Activated CD8-positive, alpha-beta memory T cell treated with anti-CD3 and anti-CD28 coated beads for 4 hours (primary cell): ENCODE measurements at places on chromosomes 12 and 14.

DNA sequence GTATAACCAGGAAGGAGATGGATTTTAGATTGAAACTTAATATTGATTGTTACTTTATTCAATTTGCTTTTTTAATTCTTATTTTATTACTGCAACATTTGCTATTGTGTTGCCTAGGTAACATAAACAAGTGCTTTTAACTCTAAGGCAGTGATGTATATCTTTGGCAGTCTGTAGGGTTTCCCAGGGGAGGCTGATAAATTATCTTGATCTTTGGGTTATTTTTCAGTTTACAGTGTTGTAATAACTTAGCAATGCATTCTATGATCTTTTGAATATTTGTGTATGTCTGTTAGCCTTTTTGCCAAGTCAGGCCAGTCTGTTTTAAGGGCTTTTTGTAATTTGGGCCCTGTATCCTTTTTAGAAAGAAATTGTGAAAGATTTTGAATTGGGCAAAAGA is 7.8 kb upstream of the DTD2 start:
- DNase-seq: no peak

DNA sequence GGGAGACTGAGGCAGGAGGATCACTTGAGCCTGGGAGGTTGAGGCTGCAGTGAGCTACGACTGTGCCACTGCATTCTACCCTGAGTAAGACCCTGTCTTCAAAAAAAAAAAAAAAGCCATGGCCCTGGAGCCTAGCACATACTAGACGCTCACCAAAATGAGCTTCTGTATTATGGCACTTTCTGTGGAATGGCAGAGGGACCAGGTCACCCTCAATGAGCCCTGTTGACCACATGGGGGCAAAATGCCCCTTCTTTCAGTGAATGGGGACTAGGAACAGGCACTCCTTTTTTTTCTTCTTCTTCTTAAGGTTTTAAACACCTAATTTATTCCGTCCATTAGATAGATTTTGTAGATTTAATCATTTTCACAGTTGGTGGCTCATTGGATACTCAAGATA is 50.5 kb downstream of the FAM222A start:
- DNase-seq: no peak

DNA sequence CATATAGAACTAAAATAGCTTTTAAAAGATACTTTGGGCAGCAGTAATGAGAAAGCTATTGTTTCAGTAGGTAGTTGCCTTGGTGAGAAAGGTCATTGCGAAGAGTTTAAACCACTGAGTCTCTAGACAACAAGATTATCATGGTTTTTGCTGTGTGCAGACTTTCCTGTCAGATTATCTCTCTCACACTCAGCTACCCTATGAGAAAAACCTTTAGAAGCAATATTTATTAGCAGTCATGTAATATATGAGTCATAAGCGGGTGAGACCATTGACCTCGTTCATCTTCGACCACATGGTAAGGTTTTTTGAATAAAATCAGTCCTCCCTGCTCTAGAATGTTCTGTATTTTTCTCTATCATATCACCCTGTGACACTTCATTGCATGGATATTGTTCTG is 59.9 kb downstream of the GPR65 start:
- no peak for DNase-seq

DNA sequence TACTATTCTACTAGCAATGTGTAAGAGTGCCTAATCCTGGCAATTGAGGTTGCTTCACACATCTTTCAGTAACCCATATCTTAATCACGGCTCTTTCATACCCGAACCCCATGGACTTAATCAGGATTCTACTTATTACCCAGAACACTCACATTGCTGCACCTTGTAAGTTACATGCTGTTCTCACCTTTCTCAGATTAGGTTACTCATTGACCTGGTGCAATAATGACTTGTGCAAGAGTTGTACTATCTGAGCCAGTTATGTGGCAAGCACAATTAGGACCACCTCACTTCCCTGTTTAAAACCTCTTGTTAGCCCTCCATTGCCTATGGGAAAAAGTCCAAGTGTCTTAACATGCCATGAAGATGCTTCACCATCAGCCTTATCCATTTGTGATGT is 306.7 kb upstream of the E2F7 start:
- no peak for DNase-seq

DNA sequence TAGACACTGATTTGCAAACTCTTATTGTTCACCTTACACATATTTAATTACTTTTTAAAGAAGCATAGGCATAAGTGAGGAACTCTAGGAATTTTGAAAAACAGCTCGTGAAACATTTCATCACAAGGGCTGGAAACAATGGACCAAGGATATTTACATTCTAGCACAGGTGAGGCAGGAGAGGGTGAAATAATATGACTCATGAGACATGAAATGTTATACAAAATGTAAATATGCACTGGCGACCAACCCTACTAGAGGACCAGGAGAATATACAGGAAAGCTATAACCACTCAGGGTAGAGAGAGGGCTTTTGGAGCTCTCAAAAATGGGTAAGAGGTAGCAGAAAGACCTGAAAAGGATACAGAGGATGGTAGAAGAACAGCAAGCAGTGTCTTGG is 115.3 kb downstream of the PTGER2 start:
- no peak for DNase-seq
